Stimulated activated CD4-positive, alpha-beta T cell treated with anti-CD3 and anti-CD28 coated beads, Interleukin-15, amount 100 ng/mL, for 48 hours (primary cell): ENCODE measurements at places on chromosomes 11 and 22.

- DNase-seq, result no peak
Observed at GRCh38 chr11:66877588-66878385, 20.9 kb downstream of the LRFN4 start.

DNA sequence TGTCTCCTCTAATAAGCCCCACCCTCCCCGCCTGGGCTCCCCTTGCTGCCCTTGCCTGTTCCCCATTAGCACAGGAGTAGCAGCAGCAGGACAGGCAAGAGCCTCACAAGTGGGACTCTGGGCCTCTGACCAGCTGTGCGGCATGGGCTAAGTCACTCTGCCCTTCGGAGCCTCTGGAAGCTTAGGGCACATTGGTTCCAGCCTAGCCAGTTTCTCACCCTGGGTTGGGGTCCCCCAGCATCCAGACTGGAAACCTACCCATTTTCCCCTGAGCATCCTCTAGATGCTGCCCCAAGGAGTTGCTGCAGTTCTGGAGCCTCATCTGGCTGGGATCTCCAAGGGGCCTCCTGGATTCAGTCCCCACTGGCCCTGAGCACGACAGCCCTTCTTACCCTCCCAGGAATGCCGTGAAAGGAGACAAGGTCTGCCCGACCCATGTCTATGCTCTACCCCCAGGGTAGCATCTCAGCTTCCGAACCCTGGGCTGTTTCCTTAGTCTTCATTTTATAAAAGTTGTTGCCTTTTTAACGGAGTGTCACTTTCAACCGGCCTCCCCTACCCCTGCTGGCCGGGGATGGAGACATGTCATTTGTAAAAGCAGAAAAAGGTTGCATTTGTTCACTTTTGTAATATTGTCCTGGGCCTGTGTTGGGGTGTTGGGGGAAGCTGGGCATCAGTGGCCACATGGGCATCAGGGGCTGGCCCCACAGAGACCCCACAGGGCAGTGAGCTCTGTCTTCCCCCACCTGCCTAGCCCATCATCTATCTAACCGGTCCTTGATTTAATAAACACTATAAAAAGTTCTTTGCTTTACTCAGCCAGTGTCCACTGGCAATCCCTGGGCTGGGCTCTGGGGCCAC lies 14.4 kb downstream of the TSKU start:
- no peak for DNase-seq

DNA sequence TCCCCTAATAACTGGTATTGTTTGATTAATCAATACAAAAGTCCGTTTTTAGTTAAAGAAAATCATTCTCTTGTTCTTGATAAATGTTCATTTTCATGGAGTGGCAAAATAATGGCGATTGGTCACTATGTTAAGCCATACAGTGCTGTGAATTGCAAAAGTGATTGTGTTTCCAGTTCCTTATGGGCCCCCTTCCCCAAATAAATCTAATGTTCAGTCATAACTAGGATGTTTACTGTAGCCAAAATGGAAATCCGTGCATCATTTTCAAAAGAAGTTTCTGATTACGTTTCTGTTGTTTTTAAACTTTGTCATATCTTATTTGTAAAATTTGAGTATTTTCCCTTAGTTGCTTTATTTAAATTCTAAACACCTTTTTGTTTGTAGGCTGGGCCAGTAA lies 845 bp downstream of the RBM7 start:
- no peak for DNase-seq

GRCh38 chr11:69744435-69744834 lies 30.7 kb downstream of the FGF4 start:
- no peak for DNase-seq
